ENCODE measurements at places on chromosomes 7 and 10.

GRCh38 chr10:17144757-17145156 lies 15.1 kb upstream of the CUBN start:
- no peak for DNase-seq

GRCh38 chr10:43409385-43410109 lies 561 bp upstream of the HNRNPF start:
- peak; percentile 55 for DNase-seq

- no peak for DNase-seq
These were observed 1.4 kb upstream of the KLF6 start for GRCh38 chr10:3786295-3787015.

- no peak for DNase-seq
These were observed 1.6 kb downstream of the STEAP4 start for GRCh38 chr7:88305044-88305443.

- DNase-seq = no peak
These were observed at the start of gene BMPER for GRCh38 chr7:33905389-33906032. BMPER (plus strand) TSS chr7:33905539; CDS start chr7:33905614, 75 bp downstream.

GRCh38 chr7:54084340-54084739 lies 457.8 kb upstream of the VSTM2A start:
- DNase-seq = no peak
